Suppressor macrophage treated with lipopolysaccharide for 1 hour (primary cell): ENCODE measurements at places on chromosomes 7 and 10.

DNA sequence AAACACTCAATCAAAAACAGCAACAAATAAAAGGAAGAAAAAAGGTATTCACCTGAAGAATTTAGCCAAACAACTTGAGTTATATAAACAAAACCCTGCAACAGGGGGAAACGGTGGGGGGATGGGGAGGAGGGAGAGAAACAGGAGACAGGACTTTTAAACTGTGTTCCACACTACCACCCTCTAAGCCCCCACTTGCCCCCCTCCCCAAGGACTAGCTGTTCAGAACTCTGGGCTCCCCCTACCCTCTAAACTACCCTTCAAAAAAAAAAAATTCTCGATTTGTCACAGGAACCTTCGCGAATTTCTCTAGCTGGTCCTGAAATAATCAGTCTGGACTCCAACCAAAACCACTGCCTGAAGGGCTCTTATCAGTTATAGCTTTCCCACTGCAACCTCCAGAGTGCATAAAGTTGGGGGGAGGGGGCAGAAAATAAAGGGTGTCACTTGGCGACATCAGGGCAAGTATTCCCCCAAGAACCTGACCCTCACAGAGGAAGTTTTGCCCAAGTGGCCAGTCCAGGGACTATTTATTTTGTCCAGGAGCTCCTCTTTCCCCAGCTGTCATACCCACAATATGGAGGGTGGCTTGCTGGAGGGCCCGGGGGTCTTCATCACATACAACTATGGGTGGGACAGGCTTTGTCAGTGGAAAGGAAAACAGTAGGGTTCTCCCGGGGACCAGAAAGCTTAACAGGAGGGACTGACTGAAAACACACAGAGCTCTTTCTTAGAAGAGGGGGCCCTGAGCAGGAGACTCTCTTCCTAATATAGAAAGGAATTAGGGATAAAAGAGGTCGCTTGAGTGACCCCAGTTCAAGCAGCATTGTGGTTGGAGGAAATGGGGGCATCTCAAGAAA is 1.3 kb downstream of the UBE2H start:
- DNase-seq: peak; percentile 24

GRCh38 chr7:55124989-55125875 is 106.4 kb downstream of the EGFR start:
- no peak for DNase-seq

DNA sequence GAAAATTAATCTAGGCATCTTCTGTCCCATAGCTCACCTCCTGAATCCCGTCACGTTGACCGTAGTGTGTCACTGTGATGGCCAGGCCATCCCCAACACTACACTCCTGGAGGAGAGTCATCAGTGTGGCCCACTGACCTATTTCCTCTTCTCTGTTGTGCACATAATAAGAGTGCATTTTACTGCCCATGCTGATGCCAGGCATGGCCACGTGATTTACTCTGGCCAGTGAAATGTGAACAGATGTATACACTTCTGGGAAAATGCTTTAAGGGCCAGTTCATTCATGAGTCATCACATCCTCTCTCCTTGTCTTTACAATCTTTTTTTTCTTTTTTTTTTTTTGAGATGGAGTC is 101.9 kb upstream of the PIP4K2A start:
- DNase-seq: peak; percentile 71

DNA sequence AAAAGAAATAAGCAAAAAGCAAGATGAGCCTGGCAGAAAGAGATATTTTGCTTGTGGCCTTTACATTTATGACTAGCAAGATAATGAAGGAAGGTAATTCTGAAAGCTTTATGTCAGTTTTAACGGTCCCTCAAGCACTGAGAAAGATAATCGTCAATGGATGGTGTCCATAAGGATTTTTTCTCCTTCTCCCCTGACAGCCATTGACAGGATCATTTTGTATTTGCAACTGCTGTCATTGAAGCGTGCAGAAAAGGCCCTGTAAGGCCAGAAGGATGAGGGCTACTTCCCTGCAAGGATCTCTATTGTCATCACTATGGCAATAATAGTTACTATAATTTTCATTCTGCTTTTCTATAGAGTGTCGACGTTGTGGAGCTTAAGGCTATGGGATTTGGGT is 994 bp upstream of the LRGUK start:
- no peak for DNase-seq

DNA sequence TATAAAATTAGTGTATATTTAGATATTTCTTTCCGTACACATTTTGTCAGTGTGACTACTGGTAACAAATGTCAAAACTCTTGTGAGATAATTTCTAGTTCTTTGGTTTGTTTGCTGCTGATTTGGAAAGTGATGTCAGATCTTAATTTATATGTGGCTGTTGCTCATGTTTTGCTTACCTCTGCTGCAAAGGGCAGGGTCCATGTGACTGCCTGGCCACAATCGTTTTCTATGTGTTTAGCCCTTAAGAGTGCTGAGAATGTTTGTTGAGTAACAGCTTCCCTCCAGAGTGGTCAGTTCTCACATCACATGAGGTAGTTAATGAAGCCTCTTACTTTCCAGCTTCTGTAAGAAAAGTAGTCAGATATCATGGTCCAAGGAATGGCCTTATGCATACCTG is 4.2 kb downstream of the NRBF2 start:
- DNase-seq: peak; percentile 83

GRCh38 chr10:33524966-33525365 is 190.5 kb upstream of the NRP1 start:
- DNase-seq: no peak
